Ascending aorta (tissue), 2 donors: ENCODE measurements at places on chromosomes 1 and 21. TPM values are rescaled to one million over a fixed set of nuclear protein-coding genes. Genes with fewer than 3 reads are reported as not detected.

The AQP10 gene
- total RNA-seq, result not detected

The TMPRSS3 gene
- not detected for total RNA-seq

DNA sequence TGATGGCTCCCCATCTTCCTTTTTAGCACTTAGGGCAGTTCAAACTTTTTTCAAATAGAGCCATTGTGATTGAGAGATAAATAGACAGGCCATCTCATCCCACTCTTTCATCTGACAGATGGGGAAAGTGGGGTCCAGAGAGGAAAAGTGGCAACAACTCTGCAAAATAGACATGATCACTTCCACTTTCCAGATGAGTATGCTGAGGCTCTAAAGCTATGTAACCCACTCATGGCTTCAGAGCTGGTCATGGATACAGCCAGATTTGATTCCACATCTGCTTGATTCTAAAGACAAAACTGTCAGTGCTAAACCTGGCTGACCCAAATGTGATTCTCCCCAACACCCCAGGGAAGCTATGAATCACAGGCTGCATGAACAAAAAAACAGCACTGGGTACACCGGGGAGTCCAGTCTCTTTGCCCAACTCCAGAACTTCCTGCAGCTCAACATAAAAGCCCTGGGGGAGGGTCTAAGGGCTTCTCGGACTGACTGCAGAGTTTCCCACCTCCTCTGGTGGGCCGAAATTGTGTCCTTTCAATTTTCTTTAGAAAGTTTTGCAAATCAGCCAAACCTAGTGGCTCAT lies 59.3 kb downstream of the PLPP3 start:
- H3K27ac ChIP-seq, result no peak overlapping the region
- H3K27me3 ChIP-seq, result no peaks in the 10 kb centered on the region
- DNase-seq, result no peak
- no peak overlapping the region for H3K4me3 ChIP-seq
- peaks cover 44% of the 10 kb centered on the region for H3K36me3 ChIP-seq
- peaks cover 2% of the 10 kb centered on the region for H3K4me1 ChIP-seq

DNA sequence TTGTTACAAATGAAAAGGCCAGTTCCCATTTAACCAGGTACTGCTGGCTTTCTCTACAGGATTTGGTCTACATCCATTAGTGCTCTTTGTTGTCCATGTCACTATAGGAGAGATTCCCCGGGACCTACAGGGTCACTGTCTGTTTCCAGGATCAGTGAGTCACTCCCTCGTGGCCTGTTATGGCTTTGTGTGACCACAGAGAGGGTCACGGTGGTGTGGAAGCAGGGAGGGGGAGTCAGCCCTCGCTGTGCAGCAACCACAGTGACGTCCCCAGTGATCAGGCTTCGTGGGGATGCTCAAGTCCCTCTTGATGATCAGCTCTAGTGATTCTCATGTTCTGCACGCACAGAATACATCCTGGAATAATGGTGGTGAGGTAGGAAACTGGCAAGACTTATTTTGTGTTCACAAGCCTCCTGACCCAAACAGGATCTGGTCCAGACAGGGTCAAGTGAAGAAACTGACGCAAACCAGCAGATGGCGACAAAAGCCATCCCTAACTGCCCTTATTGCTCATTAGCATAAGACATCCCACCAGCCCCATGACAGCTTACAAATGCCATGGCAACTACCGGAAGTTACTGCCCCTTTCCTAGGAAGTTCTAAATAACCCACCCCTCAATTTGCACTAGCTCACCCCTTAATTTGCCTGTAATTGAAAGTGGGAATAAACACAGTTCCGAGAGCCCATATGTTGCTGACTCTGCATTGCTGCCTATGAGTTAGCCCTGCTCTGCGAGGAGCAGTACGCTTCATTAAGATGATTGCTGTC lies 98.5 kb downstream of the DISC1 start:
- no peak for DNase-seq
- no peaks in the 10 kb centered on the region for H3K4me1 ChIP-seq
- no peaks in the 10 kb centered on the region for H3K36me3 ChIP-seq
- no peaks in the 10 kb centered on the region for H3K27me3 ChIP-seq

- H3K36me3 ChIP-seq, result no peaks in the 10 kb centered on the region
- no peaks in the 10 kb centered on the region for H3K4me1 ChIP-seq
- no peak overlapping the region for H3K27ac ChIP-seq
- no peak overlapping the region for H3K4me3 ChIP-seq
- no peak for DNase-seq
These were observed 17.1 kb upstream of the KIF1B start for GRCh38 chr1:10193288-10193687.

The VSIG8 gene
- not detected for total RNA-seq

- no peak overlapping the region for H3K27ac ChIP-seq
- no peaks in the 10 kb centered on the region for H3K4me1 ChIP-seq
- no peaks in the 10 kb centered on the region for H3K27me3 ChIP-seq
- H3K36me3 ChIP-seq, result no peaks in the 10 kb centered on the region
These were observed 142.1 kb upstream of the ZBTB40 start for GRCh38 chr1:22309572-22309971.

GRCh38 chr1:56439610-56440264 lies 139.6 kb downstream of the PLPP3 start:
- no peak overlapping the region for H3K4me3 ChIP-seq
- DNase-seq, result no peak
- H3K4me1 ChIP-seq, result peaks cover 2% of the 10 kb centered on the region
- no peak overlapping the region for H3K27ac ChIP-seq
